ENCODE measurements at places on chromosomes 12 and 14.

GRCh38 chr12:6387541-6387940 lies 3.6 kb downstream of the LTBR start:
- no peak for DNase-seq

- no peak for DNase-seq
Measured at GRCh38 chr14:44165286-44165685, 341.8 kb downstream of the FSCB start.

DNA sequence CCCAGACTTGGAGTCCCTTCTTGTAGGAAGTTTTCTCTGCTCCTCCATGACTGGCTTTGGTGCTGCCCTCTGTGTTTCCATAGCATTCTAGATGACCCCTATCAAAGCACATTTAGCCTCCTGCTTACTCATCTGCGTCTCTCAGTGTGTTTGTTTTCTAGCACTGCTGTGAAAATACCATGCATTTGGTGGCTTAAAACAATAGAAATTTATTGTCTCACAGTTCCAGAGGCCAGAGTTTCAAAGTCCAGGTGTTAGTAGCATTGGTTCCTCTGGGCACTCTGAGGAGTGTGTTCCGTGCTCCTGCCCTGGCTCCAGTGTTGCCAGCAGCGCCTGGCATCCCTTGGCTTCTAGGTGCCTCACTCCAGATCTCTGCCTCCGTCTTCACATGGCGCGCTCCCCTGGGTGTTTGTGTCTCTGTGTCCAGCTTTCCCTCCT lies 86.1 kb downstream of the CACNA1C start:
- DNase-seq = no peak

- no peak for DNase-seq
Measured at GRCh38 chr12:46358791-46359666, 13.5 kb downstream of the SLC38A2 start.

- no peak for DNase-seq
Measured at GRCh38 chr12:124592050-124592449, 24.6 kb upstream of the NCOR2 start.

DNA sequence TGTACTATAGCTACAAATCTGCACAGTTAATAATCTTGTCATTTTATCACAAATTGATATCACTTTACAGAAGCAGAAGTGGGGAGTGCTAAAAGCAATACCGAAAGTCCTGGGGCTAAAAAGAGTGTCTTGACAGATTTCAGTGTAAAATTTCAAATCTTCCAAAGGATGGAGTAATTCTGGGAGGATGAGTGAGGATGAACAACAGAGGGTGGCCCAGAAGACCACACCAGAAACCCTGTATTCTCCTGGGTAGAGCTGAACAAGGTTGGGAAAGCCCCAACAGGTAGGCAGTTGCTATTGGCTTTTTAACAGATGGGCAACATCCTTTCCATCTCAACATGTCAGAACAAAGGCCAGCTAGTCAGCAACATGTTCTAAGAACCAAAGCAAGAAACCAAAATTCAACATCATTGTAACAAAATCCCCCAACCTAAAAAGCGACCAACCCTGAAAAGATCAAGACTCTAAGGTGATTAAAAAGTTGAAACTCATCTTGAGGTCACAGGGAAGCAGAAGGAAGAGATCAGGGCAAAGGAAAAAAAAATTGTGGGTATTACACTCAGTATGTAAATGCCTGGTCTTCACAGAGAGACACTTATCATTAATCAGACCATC lies 38.8 kb downstream of the CBX5 start:
- DNase-seq = no peak

GRCh38 chr14:65219353-65219752 lies 117.0 kb upstream of the MAX start:
- DNase-seq = no peak

DNA sequence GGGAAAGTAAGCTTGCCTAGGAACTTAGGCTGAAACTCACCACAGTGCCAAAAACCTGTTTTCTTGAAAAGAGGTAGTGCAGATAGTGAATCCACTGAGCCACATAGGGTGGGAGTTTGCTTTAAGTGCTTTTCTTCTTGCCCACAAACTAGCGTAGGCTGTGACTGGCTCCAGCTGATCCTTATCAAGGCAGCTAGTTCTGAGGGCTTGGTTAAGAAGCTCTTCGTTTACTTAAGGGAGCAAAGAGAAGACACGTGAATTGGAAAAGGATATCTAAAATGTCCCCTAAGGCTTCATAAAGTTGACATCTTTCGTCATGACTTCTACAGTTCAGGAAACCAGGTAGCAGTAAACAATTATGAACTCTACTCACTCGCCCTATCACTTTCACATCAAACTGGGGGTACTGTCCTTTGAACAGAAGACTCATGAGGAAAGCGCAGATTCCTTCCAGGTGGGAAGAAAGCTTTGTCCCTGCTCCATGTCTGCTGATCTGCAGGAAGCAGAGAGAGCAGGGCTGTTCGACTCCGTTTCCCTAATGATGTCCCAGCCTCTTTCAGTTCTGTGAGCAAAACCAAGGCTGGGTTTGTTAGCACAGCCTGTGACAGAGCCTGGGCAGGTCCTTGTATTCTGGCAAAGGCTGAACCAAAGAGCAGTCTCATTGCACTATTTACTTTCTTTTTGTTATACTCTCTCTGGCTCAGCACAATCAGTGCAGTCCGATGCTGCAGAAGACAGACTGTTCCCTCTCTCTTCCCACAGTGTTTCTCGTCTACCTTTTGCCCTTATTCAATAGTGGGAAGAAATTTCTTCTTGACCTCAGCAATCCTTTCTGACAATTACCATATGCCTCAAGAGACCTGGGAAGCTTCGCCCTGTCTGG lies 93.5 kb upstream of the ETV6 start:
- no peak for DNase-seq

DNA sequence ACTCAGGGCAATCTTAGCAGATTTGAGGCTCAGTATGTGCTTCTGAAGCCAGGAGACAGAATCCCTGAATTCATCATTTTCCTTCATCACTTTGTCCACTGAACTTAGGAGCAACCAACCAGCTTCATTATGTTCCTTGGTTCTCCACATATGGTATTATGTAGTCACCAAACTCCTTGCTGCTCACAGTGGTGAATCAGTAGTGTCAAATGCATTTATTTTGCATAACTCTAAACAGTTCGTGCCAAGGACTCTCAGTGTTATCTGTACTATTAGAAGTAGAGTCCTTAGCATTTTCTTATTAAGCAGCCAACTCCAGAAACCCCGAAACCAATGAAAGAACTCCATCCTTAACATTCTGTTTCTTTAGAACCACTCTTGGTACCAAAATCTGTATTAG lies 466.9 kb upstream of the RGS6 start:
- DNase-seq = no peak

DNA sequence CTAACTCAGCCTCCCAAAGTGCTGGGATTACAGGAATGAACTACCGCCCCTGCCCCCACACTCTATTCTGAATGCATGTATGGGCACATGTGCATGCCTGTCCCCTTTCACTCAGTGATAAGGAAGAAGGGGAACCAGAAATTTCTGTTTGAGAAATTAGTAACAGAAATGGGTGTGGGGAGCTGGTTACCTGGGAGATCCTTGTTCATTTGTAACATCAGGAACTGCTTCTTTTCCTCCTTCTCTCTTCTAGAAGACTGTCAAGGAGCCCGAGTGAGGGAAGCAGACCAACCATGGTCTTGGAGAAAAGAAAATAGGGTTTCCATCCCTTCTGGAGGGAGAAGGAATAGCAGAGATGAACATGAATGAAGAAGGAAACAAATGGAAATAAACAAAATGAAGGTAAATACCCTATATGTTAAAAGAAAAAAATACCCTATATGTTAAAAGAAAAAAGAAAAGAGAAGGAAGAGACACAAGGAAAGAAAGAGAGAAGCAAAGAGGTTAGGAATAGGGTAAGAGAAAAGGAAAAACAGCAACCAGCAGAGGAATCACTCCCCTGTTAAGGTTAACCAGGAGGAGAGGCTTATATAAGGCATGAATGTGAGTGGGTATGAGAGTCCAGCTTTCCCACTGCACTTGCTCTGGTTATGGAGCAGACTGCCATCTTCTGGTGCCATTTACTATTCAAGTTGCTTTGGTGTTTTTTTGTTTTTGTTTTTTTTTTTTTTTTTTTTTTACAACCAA lies 3.3 kb downstream of the PPP1R3E start:
- DNase-seq = no peak

GRCh38 chr14:100994756-100995330 lies 91.3 kb upstream of the RTL1 start:
- DNase-seq = no peak

GRCh38 chr14:52825085-52825484 lies 33.7 kb upstream of the GNPNAT1 start:
- DNase-seq = no peak

GRCh38 chr12:32140877-32141276 lies 34.2 kb downstream of the BICD1 start:
- DNase-seq = no peak

- DNase-seq = no peak
Measured at GRCh38 chr12:107807471-107808150, 33.1 kb downstream of the ASCL4 start.

DNA sequence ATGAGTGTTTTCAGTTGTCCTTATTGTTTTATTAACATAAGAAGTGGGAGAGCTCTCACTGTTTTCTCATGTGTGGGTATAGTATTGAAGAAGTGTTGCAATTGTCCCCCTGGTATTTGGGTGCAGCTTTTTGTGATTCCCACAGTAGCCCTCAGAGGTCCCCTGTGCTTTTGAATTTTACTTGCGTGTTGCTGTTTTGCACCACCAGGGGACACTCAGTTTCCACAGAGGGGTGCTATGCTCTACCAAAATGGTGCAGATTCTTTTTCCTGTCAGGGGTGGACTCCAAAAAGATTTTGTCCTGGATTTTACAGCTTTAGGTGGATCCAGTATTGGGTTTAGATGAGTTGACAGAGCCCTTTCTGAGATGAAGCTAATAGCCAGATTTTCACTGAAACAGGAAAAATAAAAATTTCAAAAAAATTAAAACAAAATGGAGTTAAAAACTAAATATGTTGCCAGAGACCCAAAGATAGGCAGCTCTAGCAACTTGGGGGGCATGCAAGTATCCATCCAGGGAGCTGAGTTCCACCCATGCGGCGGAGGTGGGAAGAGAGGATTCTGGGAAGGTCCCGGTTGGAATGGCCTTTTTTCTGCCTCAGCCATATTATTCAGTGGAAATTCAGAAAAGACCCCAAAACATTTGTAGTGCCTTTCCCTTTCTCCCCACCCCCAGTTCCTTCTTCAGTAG lies 50.2 kb downstream of the TTLL5 start:
- DNase-seq = no peak

Measured in activated CD4-positive, alpha-beta T cell treated with anti-CD3 and anti-CD28 coated beads, Interleukin-2, amount 50 U/mL, for 48 hours (primary cell).